ENCODE measurements at places on chromosomes 7 and 10.

- no peak for DNase-seq
Observed at GRCh38 chr7:134186801-134187200, 59.7 kb downstream of the LRGUK start.

DNA sequence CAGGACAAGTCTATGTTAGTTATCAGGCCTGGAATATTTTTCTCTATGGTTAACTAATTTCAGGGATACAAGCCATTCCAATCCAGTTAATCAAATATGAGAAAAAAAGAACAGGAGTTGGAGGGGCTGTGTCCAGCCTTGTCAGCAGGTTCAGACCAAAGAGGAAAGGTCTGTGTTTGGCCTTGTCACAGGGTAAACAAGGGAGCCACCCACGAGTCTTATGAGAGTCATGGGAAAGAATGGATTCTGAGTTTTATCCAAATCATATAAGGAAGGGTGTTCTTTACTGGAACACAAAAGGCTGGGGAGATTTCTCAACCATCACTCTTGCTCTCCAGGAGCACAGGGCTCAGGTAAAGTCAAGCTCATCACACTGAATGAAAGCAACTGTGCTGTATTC is 99.1 kb downstream of the XPNPEP1 start:
- DNase-seq, result no peak

GRCh38 chr10:102504179-102504975 is 605 bp downstream of the SUFU start:
- DNase-seq, result peak; percentile 23

DNA sequence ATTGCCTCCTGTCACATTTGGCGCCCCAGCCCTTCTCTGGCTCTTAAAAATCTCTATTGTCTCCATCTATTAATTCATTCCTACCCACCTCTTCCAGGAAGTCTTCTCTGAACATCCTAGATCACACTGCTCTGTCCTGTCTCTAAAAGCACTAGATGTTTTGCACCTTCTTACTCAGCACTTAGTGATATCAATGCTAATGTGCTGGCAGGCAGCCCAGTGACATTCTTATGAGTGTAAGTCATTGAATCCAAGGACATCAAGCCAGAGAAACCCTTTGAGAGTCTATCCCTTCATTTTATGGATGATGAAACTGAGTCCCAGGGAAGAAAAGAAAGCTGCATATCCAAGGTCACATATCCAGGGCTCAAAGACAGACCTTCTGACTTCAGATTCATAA is 48.3 kb upstream of the PAX2 start:
- peak; percentile 63 for DNase-seq

GRCh38 chr7:70379210-70379609 is 752.7 kb upstream of the GALNT17 start:
- no peak for DNase-seq

- peak; percentile 10 for DNase-seq
Observed at GRCh38 chr7:45026984-45027773, 27.2 kb downstream of the CCM2 start.

- no peak for DNase-seq
Observed at GRCh38 chr7:159197066-159197975, 52.7 kb upstream of the VIPR2 start.

GRCh38 chr10:43417950-43418768 is 9.2 kb upstream of the HNRNPF start:
- no peak for DNase-seq

GRCh38 chr10:22042557-22043326 is 39.2 kb upstream of the DNAJC1 start:
- no peak for DNase-seq

DNA sequence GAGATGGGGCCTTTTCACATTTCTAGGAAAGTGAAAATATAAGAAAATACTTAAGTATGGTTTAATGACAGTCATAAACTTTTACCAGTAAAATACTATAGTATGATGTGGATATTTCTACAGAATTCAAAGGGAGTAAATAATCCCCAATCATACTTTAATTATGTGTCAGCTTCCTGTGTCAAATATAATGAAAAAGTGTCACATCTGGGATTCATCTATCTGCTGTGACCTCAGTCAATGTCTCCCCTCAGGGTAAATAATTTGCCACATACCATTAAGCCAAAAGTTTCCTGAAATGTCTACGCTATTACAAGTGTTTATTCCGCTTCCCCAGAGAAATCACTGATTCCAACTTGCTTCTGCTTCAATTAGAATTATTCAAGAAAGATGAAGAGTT is 110.5 kb downstream of the ITGA8 start:
- no peak for DNase-seq

- DNase-seq, result peak; percentile 59
Observed at GRCh38 chr7:964401-965231, 10.1 kb upstream of the ADAP1 start.

DNA sequence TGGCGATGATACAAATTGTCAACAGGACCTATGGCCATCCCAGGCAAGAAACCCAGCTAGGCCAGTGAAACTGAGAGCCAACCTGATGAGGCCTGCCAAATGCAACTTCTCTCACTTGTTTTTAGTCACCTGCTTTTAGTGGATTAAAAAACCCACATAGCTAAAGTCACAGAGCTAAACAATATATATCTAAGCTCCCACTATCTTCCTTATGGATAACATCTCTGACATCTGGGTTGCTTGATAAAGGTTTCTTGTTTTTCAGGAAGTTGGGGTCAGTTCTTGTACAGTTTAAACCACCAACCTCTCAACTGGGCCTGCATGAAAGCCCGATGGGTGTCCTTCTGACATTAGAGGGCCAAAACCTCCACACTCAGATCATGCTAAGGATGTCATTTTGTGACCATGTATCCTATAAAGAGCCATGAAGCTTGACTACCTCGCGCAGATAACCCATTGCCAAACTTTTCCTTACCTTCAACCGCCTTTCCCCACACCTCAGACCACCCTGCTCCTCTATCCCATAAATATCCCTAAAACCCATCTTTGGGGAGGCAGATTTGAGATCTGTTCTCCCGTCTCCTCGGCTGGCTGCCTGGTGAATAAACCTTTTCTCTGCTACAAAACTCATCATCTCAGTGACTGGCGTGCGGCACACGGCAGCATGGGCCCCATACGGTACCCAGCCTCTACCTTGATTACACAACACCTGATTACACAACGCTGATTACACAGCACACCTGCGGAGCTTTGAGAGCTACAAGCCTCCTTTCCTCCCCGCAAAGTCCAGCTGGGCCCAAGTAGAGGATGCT is 797 bp upstream of the STMP1 start:
- no peak for DNase-seq

- DNase-seq, result peak; percentile 84
Observed at GRCh38 chr10:1036341-1036791, 10.7 kb upstream of the IDI2 start.

DNA sequence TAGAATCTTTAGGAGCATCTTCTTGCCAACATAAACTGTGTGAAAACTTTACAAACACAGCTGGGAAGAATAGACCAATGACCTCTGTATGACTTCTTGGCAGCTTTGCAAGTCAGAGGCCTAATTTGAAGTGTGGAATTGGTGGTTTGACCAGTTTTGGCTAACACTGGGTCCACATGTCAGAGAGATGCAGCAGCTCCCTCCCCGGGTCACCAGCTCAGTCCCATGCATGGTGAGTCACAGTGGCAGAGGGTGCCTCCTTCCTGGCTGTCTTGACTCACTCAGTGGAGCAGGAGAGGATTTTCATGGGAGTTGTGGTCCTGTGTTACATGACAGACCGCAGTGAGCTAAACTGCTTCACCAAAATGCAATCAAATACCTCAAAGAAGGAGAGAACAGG is 8.2 kb upstream of the STARD3NL start:
- DNase-seq, result peak; percentile 85

- peak; percentile 10 for DNase-seq
Observed at GRCh38 chr7:127486654-127487053, 94.1 kb upstream of the ZNF800 start.

DNA sequence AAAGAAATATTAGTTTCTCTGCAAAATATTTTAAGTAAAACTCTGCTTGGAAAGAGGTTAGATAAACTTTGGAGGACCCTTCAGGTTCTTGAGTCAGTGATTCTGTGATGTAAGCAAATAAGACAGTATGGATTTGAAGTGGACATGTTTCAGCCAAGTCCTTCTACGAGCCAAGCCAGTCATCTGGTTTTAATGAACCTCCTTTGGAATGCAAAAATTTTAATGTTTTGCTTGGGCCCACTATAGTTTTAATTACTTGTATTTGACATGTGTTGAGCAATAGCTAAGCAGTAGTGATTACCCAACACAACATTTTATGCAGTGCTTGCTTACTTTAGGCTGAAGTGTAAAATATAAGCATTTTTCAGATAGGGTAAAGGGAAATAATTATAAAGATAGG is 296.3 kb upstream of the SEMA3D start:
- DNase-seq, result peak; percentile 91

GRCh38 chr10:117667831-117668230 is 125.3 kb downstream of the EMX2 start:
- DNase-seq, result no peak

DNA sequence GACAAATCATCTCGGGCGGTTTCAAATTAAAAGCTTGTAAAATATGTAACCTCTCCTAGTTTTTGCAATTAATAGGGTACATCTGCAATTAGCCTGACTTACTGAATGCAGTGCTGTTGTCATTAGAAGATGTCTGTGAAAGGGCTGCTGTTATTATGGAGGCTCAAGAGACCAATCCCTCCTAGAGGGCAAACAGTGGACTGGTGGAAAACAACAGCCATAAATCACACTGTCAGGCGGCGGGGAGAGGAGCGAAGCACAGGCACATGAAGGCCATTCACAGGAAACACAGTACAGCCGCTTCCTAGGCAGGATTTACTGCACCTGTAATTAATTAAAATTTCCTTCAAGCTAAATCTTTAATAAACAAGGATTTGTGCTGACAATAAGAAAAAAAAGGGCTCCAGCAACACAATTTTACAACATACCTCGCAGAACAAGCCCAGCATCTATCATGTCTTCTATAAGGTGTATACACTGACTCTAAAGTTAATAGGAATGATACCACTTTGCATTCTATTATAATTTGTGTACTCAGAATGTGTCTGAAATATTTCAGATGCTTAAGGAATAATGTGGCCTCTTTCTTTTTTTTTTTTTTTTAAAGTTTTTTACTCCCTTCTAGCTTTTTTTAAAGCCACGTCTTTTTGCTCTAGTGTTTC is 50.7 kb downstream of the ERCC6 start:
- no peak for DNase-seq

GRCh38 chr7:155188821-155189581 is 108.7 kb upstream of the INSIG1 start:
- peak; percentile 59 for DNase-seq

DNA sequence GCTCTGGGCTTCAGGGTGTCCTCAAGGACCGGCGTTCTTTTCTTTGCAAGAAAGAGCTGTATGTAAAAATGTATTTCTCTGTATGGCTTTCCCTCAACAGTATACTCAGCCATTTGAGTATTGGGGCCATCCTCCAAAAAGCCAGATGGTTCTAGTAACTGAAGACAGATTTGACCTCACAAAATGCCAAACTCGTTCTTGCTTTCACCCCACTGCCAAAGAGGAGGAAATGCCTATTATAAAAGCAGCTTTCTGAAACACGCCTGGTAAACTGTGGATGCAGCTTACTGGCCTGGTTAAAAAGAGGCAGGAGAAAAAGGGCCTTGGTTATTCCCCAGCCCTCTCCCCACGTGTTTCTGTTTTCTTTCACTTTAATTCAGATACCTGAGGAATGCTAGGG is 7.7 kb upstream of the HTR5A start:
- DNase-seq, result no peak
